ENCODE measurements at places on chromosomes 13 and 19.

GRCh38 chr19:7597689-7598088, 2.0 kb downstream of the CAMSAP3 start:
- DNase-seq = no peak

DNA sequence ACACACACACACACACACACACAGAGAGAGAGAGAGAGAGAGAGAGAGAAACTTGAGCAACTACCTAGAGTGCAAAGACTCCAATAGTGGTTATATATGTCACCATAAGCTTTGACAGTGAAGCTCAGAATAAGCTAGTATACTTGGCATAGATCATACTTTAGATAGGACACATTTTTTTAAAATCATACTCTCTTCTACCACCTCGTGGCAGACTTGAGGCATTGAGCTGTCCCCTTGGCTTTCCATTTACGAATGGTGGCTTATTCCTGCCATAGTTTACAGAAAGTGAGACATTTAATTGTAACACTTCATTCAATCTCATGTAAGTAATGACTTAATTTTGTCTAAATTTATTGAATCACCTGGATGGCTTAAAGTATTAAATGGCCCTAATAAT, 108.2 kb downstream of the EDNRB start:
- DNase-seq = no peak

- no peak for DNase-seq
These were observed 35.6 kb downstream of the C13orf46 start for GRCh38 chr13:113938246-113938645.

- DNase-seq = no peak
These were observed 13.2 kb downstream of the DIAPH3 start for GRCh38 chr13:60150538-60150937.

GRCh38 chr13:45909673-45910072, 58.1 kb upstream of the SIAH3 start:
- DNase-seq = no peak

GRCh38 chr13:95924389-95924994, 128.7 kb downstream of the UGGT2 start:
- no peak for DNase-seq

Data from vagina (tissue), 2 donors.